Pancreas (tissue), 10 donors: ENCODE measurements at places on chromosomes 16 and 17. TPM values are rescaled to one million over a fixed set of nuclear protein-coding genes. Genes with fewer than 3 reads are reported as not detected.

DNA sequence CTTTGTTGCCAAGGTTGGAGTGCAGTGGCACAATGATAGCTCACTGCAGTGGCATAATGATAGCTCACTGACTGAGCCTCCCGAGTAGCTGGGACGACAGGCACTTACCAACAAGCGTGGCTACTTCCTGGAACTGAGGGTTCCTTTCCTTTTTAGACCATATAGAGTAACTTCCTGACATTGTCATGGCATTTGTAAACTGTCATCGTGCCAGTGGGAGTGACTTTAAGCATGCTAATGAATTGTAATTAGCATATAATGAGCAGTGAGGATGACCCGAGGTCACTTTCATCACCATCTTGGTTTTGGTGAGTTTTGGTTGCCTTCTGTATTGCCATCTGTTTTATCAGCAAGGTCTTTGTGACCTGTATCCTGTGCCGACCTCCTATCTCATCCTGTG lies 162.4 kb downstream of the HS3ST4 start:
- DNase-seq = no peak

Gene RNF112
- polyA plus RNA-seq = 3.0 TPM

GRCh38 chr17:1367351-1367745 lies 32.7 kb downstream of the YWHAE start:
- no peak for DNase-seq

- DNase-seq = no peak
These were observed 178.4 kb downstream of the CCDC182 start for GRCh38 chr17:57566721-57567120.

- DNase-seq = no peak
These were observed 7.9 kb downstream of the GRN start for GRCh38 chr17:44352828-44353671.

Gene TBC1D3B
- polyA plus RNA-seq = 3.9 TPM
